Naive thymus-derived CD8-positive, alpha-beta T cell (primary cell): ENCODE measurements at places on chromosomes 6 and 20.
A peak's percentile ranks its signal among the peaks of the same experiment; 100 is the strongest.

GRCh38 chr6:22949967-22950366 lies 380.6 kb downstream of the HDGFL1 start:
- no peak for DNase-seq

- no peak for DNase-seq
These were observed 471.3 kb upstream of the AGPAT4 start for GRCh38 chr6:161745128-161745527.

GRCh38 chr20:44979090-44979621 lies 12.8 kb downstream of the STK4 start:
- DNase-seq: peak; percentile 68

GRCh38 chr6:105300090-105300489 lies 102.8 kb downstream of the PREP start:
- DNase-seq: no peak
